ENCODE measurements at places on chromosomes 11 and 22.

DNA sequence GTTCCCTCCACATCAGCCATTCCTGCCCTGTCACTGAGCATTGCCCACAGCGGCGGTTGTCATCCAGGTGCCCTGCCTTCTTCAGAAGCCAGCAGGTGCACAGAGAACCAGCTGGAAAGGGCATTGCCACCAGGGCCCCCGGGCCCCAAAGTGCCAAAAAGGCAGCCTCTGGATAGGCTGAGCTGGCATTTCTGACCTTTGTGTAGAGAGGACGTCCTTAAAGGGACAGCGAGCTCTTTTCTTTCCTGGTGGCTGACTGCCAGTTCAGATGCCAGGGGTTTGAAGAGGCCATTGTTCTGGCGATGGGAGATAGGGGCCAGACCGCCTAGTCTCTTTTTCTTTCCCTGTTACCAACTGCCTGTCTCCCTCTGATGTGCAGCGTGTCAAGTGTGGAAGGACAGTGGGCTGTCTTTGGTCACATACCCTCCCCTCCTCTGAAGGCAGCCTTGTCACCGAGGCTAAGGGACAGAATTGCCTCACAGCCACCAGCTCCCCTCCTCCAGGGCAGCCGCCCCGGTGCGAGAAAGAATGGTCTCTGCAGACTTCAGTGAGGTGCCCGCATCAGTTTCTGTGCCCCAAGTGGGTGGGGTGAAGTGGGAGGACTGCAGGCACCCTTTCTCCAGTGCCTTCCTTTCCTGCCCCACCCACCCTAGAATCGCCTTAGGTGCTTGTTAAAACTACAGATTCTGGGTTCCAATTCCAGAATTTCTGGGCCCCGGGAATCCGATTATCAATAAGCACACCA is 109.6 kb downstream of the SCN3B start:
- DNase-seq, result no peak

GRCh38 chr22:33519974-33520903 is 400.0 kb downstream of the LARGE1 start:
- DNase-seq, result no peak

GRCh38 chr11:29255401-29255800 is 761.4 kb downstream of the KCNA4 start:
- DNase-seq, result no peak

DNA sequence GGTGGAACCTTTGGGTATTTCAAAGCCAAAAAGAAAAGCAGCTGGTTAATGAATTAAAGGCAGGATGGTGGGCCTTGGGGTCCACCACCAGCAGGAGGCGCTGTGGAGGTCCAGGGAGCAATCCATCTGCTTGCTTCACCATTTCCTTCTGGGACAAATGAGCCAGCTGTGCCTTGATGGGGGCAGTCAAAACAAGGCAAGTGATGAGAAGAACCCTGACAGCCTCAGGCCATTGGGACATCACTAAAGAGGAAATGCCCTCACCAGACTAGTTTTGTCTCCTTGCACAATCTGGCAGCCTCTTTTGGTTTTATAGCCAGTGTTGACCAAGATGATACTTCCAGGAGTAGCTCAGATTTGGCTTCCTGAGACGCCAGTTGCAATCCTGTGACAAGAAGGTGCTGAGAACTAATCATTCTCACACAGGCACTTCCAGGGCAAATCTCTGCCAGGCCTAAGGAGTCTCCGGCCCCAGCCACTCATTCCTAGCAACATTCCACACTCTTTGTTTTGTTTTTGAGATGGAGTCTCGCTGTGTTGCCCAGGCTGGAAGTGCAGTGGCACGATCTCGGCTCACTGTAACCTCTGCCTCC is 38.2 kb upstream of the WEE1 start:
- DNase-seq, result peak; percentile 53

- no peak for DNase-seq
Observed at GRCh38 chr11:127506126-127506525, 505.6 kb upstream of the KIRREL3 start.

DNA sequence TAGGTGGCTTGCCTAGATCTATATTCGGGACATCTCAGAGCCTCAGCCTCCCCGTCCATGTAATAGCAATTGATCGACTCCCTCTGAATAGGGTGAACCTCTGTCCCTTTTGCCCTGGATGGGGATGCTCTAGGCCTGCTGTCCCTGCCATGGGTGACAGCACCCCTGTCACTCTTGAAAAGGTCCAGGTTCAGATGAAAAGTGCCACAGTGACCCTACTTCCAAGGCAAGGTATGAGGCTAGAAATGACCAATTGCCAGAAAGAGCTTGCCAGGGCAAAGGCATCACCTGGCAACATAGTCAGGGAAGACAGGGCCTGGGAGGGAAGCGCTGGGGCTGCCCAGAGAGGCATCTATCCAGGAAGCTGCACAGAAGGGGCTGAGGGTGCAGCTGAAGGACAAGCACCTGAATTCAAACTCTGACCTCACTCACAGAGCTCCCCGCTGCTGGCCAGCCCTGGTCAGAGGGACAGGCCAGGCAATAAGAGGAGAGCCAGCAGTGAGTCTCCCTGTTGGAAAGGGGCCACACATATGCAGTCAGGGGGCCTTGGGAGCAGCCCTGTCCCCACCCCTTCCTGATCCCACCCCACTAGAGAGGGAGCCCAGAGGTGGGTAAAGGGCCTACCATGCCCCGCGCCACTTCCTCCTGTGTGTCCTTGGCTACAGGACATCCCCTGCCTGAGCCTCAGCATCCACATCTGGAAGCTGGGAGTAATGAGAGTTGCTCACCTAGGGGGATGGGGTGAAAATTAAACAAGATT is 9.0 kb upstream of the APOBEC3A start:
- no peak for DNase-seq

DNA sequence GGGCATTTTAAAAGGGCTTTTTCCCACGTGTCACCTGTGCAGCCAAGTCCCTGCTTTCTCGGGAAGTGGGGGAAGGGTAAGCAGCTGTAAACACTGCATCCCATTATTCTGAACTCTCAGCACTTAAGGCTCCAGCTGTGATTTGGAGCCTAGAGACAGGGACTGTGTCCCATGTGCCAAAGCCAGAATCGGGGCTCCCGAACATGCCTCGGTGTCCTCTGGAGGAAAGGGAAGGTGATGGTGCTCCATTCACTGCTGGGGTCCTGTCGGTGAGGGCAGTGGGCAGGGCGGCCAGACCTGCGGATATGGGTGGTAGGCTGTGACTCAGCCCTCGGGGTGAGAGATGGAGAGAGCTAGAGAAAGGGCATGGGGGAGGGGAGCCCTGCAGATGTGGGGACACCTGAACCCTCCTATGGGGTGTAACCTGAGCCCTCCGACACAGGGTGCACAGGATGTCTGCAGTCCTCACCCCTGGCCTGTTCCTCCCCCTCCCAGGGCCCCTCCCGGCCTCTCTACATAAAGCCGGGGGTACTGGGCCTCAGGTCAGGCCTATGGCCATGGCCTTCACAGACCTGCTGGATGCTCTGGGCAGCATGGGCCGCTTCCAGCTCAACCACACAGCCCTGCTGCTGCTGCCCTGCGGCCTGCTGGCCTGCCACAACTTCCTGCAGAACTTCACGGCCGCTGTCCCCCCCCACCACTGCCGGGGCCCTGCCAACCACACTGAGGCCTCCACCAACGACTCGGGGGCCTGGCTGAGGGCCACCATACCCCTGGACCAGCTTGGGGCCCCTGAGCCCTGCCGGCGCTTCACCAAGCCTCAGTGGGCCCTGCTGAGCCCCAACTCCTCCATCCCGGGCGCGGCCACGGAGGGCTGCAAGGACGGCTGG is 31.8 kb downstream of the CAPN1 start:
- no peak for DNase-seq

DNA sequence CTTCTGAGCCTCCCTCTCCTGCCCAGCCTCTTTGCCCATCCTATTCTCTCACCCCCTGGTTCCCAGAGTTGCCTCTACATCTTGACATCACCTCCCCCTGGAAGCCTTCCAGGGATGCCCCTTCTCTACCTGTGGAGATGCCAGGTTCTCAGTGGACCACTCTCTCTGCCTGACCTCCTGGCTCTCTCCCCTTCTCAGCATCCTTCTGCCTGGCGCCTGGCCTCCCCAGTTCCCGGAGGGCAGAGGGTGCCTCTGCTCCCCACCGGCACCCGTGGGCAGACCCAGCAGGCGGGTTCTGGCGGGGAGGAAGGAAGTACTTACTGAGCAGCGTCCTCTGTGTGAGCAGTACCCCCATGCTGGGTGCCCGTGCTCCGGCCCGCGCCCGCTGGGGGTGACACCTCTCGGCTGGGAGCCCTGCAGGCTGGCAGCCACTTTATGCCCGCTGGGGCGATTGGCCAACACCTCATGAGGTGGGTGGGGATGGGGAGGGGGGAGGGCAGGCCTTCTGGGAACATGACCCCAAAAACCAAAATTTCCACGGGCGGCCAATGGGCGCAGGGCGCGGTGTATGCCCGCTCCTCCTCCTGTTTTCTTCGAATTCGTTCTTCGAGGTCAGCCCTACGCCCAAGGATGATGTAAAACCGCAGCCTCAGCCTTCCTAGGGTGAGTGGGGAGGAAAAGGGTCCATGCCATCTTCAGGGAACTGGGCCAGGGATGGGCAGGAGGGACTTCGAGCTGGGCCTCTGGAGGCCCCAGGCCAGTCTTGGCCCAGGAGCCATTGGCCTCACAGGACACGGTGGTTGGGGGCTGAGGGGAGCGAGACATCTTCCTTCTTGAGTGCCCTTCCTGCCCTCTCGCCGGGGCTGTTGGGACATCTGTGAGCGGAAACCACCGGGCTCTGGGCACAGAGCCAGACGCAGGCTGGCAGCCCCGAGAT is at the start of gene OSM:
Gene OSM, minus strand, starts transcription at position 407 of the 937 bp plus-strand sequence. Its CDS starts 52 bp downstream, at position 355.
- peak; percentile 54 for DNase-seq

DNA sequence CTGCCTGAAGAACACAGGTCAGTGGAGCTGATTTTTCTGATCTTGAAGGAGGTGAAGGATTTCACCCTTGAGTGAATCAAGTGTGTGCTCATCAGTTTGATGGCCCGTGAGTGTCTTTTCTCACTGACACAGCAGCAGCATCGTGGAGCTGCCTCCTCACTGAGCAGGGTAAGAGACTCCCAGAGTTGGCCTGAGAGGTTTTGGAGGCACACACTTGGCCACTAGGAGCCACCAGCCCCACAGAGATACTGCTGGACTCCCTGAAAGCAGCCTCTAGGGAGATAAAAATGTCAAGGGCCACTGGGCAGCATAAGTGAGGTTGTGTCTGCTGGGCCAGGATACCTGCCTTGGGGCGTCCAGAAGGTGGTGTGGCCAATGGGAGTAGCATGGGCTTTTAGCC is 245.4 kb downstream of the GRIK4 start:
- no peak for DNase-seq

GRCh38 chr11:1207401-1208143 is 15.3 kb upstream of the MUC5B start:
- DNase-seq, result no peak

DNA sequence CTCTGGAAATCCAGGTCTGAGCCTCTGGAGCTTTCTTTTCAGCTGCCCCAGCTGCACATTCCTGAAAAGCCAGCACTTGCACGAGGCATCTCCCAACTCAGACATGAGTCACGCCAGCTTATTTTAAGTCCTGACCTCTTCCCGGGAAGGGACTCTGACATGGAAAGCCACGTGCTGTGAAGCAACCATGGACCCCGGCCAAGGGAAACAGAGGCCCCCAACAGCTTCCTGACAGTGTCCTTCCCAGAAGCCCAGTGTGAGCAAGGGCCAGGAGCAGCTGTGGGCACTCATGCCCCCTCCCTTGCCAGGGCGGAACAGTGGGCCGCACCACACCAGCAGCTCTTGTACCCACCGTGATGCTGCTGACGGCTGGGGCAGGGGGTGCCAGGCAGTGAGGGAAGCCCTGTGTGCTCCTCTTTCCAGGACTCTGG is 118.8 kb upstream of the CADM1 start:
- DNase-seq, result no peak

- DNase-seq, result no peak
Observed at GRCh38 chr11:126420698-126421256, 65.3 kb downstream of the ST3GAL4 start.

DNA sequence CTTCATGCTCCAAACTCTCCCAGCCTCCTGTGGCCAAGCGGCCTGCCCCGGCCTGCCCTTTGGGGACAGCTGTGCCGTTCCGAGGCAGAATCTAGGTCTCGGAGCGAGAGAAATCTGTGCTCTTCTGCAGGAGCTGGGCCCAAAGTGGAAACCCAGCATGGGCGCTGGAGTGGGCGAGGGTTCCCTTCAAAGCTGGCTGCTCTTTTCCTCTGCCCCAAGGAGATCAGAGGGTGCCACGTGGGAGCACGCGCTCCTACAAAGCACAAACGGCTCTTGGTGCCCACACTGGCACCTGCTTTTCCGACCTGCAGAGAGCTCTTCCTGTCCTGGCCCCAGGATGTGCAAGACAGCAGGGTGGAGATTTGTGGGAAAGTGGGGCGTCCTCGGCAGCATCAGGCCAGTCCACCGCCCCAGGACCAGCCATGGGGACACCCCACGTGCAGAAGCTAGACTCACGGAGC is 6.9 kb downstream of the OSBPL5 start:
- DNase-seq, result no peak

- DNase-seq, result no peak
Observed at GRCh38 chr11:48107188-48107704, 109.4 kb upstream of the OR4B1 start.

- DNase-seq, result no peak
Observed at GRCh38 chr22:38467904-38468442, at the start of gene KDELR3. Gene KDELR3, plus strand, starts transcription at chr22:38468096. Its CDS starts 138 bp downstream, at chr22:38468234.

- DNase-seq, result no peak
Observed at GRCh38 chr11:107953446-107953845, 25.2 kb downstream of the RAB39A start.

DNA sequence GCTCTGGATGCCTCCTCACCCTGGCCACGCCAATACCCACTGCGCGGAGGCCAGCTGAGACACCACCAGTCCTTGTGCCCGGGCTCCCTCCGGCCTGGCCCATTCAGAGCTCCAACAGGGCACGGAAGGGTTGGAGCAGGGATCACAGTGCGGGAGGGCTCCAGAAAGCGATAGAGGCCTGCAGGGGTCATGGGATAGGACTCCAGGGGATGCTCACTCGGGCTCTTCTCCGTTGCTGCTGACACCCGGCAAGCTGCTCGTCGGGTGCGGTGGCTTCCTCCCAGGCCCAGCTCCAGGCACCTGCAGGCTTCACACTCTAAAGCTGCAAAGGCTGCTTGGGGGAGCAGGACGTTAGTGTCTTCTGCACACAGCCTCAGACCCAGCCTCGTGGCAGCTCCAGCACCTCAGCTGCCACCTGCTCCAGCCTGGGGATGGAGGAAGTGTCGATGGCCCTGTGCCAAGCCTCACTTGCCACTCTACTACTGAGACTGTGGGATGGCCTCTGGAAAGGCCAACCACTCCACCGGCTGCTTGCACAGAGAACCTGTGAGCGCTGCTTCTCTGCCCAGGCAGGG is 10.6 kb downstream of the WNT7B start:
- DNase-seq, result no peak

DNA sequence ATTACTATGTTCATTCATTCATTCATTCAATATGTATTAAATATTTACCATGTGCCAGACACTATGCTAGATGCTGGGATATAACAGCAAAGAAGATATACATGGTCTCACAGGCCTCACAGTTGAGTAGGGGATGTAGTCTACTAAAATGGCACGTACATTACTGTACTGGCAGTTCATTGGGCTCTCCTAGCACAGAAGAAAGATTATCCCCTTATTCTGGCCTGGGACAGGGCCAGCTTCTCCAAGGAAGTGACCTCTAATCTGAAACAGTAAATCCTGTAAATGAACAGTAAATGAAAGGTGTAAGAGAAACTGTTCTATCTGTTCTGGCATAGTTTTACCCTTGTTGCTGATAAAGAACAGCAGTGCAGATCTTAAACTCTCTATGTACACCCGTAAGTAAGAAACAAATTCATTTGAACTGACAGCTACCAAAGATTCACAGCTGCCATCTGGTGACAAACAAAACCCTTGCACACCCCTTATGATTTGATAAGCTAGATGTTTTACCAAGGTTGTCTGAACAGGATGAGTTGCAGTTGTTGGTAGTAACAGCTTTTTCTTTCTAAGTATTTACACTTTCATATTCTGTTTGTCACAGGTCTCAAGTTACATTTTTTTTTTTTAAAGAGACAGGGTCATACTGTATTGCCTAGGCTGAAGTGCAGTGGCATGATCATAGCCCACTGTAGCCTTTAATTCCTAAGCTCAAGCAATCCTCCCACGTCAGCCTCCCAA is 263.1 kb downstream of the TMEM135 start:
- no peak for DNase-seq
